Upper lobe of right lung (tissue), 1 donor: ENCODE measurements at places on chromosomes 5 and 9.

DNA sequence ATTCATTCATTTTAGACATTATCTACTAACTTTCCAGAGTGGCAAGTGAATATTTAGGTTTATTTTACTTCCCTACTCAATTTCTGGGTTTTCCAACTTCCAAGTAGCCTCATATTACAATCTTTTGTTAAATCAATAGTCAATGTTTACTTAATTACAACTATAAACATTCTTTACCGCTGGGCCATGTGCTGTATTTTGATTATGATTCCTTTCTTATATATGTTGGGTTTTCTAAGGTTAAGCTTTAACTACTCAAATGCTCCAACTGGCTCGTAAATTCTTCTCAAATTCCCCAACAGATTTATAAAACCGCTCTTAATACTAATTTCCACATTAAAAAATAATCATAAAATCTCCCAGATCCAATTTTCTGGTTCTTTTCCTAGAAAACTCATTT, 110.1 kb upstream of the ABCA1 start:
- H3K27ac ChIP-seq = no peak overlapping the region
- H3K4me1 ChIP-seq = no peaks in the 10 kb centered on the region
- no peaks in the 10 kb centered on the region for H3K36me3 ChIP-seq

DNA sequence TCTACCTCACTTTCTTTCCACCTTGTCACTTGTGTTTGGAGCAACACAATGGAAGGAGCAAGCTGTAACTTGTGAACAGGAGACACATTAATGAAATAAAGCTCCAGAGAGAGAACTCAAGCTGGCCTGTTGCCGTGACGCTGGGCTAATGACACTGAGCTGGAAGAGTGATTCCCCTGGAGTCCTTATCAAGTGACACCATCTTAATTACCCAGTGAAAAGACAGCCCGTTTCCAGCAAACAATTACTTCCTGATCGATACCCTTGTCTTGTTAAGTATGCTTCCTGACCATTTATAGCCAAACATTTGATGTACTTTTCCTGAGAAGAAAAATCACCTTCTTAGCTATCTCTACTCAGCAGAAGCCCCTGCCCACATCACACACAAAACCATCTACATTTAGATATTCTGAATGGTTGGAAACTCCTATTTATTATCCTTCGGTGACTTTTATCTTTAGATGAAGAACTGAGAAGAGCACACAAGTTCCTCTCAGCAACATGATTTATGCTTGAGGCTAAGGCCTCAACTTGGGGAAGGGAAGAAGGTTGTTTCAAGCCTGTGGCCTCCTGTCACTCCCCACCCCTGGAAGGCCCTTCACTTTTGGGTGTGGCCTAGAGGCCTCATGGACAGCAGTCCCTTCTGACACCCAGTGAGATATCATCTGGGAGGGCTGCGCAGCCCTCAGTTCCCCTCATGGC, 34.1 kb downstream of the CRHBP start:
- no peaks in the 10 kb centered on the region for H3K27me3 ChIP-seq
- H3K36me3 ChIP-seq = no peaks in the 10 kb centered on the region
- H3K27ac ChIP-seq = no peak overlapping the region
- H3K4me1 ChIP-seq = no peaks in the 10 kb centered on the region
- no peak overlapping the region for H3K4me3 ChIP-seq
- no peak for DNase-seq

DNA sequence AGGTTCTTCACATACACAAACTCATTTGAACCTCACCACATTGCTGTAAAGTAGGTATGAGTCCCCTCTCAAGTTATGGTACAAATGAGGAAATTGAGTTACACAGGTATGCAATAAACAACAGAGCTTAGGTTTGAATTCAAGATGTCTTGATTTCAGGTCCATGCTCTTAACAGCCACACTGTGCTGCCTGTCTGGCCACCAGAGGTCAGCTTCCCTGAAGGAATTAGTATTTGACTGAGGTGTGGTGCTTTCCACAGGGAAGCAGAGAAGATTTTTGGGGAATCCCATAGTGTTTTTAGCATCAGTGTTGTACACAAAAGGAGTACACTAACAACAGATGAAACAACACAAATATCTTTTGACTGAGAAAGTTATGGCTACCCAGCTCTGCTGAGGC, 94.4 kb upstream of the ITGA1 start:
- peaks cover 15% of the 10 kb centered on the region for H3K4me1 ChIP-seq
- no peaks in the 10 kb centered on the region for H3K36me3 ChIP-seq
- no peak for DNase-seq
- H3K27ac ChIP-seq = no peak overlapping the region

DNA sequence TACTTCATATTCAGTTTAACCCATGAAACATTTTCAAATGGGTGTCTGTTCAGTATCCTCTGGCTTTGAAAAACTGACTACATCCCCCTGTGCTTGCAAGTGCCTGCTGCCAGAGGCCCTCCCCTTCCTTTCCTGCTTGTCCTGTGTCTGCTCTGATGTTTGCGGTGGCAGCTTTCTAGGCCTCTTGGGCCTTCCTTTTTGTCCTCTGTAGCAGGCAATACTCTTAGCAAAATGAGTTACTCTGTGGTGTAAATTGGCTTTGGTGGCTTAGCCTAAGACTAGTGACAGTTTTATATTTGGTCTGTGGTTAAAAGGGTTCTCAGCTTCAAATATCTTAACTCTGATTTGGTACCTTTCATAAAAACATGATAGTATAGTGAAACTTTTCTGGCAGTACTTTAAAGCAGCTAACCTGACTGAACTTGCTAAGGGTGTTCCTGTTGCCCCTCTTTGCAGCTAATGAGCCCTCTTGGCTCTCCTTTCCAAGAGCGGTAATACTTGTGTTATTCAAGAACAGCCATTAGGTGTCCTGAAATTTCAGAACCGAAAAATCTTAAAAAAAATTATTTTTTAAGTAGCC, 76.6 kb downstream of the GOLM1 start:
- H3K4me3 ChIP-seq = no peak overlapping the region
- H3K4me1 ChIP-seq = no peaks in the 10 kb centered on the region
- DNase-seq = no peak
- H3K27me3 ChIP-seq = no peaks in the 10 kb centered on the region
- H3K27ac ChIP-seq = no peak overlapping the region
- H3K36me3 ChIP-seq = peaks cover 94% of the 10 kb centered on the region

GRCh38 chr5:1112596-1113331, 901 bp upstream of the SLC12A7 start:
- DNase-seq = no peak
- H3K36me3 ChIP-seq = no peaks in the 10 kb centered on the region
- peaks cover 21% of the 10 kb centered on the region for H3K4me1 ChIP-seq
- no peak overlapping the region for H3K4me3 ChIP-seq
- H3K27ac ChIP-seq = no peak overlapping the region
